ENCODE measurements at places on chromosomes 6 and 20.

- no peak for DNase-seq
Observed at GRCh38 chr6:22801831-22802230, 232.5 kb downstream of the HDGFL1 start.

DNA sequence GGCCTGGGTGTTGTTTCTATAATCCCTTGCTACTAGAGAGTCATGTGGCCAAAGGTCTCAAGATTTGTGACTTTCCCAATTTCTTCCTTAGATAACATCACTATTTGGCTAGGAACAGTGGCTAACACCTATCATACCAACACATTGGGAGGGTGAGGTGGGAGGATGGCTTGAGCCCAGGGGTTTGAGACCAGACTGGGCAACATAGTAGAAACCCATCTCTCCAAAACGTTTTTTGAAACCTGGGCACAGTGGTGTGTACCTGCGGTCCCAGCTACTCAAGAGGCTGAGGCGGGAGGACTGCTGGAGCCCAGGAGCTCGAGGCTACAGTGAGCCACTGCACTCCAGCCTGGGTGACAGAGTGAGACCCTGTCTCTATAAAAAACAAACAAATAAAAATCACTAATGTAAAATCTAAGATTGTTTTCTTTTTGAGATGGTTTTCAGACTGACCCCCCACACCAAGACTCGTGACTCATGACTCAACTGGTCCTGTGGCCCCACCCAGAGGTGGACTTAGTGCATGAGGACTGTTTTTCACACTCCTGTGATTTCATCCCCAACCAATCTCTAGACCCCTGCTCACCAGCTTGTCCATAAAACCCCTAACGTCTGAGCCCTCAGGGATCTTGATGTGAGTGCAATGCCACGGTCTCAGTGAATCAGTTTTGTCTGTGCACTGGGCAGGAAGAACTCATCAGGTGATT is 48.3 kb upstream of the KIF16B start:
- DNase-seq = no peak

DNA sequence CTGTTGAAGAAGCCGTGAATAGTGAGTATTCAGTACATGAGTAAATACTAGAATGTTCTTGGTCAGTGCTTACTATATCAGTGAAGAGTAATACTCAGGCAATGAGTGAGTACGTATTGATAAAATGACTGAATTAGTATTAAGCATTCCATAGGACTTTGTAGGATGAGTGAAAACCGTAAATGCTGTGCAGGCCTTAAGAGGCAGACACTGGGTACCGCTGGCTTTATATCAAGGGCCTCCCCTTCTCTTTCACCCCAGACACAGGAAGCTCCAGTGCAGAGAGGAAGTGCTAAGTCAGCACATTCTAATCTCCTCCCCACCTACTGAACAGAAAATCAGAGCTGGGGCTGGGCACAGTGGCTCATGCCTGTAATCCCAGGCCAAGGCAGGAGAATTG is 24.2 kb downstream of the POFUT1 start:
- peak; percentile 43 for DNase-seq

- DNase-seq = no peak
Observed at GRCh38 chr20:63662813-63663189, 4.7 kb downstream of the RTEL1 start.

DNA sequence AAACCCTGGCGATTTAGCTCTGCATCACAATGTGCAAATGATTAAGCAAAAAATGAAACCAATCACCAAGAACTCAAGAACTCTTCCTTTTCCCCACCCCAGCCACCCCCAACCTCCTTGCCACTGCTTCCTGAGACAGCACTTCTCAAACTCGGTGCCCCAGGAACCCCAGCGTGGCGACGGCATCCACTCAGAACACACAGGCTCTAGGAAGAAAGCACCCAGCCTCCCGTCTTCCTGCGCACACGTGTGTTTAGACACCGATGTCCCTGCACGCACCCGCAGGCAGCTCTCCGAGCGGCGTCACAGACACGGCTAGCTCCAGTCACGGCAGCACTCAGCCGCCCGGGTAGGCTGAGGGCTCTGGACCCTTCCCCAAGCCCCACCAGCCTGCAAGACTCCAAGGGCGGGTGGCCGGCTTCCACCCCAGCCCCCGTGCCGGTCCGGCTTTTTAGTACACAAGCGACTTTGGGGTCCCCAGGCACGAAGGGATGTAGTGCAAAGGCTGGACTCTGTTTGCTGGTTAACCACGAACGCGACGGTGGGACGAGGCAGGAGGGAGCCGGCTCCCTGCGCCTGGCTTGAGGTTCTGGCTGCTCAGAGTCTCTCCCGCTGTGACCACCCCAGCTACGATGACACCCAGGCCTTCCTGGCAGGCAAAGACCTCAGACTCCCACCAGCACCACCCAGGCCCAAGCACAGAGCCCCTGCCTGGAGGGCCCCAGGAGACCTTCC is 51.9 kb downstream of the KCNQ2 start:
- DNase-seq = no peak

- DNase-seq = no peak
Observed at GRCh38 chr6:109964949-109965348, 13.2 kb upstream of the GPR6 start.

- no peak for DNase-seq
Observed at GRCh38 chr20:58494923-58495622, 20.1 kb downstream of the APCDD1L start.

DNA sequence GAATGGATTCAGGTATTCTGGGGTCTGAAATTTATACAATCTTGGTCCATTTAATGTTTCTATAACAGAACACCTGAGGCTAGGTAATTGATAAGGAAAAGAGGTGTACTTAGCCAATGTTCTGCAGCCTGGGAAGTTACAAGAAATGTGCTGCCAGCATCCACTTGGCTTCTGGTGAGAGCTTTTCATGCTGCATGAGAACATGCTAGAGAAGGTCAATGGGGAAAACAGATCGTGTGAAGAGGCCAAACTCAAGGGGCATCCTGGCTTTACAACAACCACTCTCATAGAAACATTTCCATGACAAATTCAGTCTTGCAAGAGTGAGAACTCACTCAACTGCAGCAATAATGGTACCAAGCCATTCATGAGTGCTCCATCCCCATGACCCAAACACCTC is 16.8 kb downstream of the IL22RA2 start:
- no peak for DNase-seq

- DNase-seq = no peak
Observed at GRCh38 chr20:9349249-9349648, 165.1 kb upstream of the LAMP5 start.

DNA sequence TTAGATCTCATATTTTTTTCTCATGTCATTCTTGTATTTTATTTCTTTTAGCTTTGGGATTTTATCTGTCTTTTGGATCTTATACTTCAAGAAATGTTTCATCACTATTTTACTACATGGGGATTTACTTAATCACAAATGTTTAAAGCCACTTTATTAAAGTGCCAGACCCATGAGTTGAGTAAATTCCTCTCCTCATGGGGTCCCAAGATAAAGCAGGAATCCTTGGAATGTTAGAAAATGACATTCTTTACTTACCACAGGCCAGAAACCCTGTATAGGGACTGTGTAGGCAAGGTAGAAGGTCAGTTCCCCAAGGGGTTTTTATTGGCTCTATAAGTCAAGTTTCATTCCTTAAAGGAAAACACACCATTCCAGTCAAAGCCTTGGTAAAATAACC is 28.4 kb upstream of the OR2J2 start:
- no peak for DNase-seq

DNA sequence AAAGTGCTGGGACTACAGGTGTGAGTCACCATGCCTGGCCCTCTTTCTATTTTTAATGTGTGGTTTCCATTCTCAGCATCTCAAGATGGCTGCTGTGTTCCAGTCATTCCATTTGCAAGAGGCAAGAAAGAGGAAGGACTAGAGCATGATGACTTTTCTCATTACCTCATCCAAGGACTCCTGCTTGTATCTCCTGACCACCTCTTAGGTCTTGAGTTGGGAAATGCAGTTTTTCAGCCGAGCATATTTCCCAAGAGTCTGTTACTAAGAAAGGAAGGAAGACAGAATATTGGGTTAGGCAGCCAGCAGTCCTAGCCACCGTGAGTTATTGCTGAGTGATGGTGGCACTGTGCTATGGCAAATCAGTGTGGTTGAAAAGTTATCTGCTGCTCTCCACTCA is 108.4 kb upstream of the INSM1 start:
- no peak for DNase-seq

DNA sequence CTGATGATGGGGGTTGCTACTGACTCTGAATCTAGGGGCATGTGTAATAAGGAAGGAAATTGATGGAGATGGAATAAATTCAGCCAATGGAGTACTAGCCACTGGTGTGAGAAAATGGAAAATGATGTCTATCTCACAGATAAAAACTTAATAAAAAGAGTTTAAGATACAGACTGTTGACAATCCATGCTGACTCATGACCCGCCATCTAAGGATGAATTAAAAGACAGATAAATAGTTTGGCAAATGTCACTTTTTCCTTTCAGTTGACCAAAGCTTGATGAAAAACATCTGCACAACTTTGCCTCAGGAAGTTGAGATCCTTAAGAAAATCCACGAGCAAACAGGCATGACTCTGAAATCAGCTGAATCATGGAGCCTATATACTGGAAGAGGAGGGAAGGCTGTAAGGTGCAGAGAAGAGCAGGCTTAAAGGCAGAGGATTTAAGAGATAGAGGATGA is 82.6 kb upstream of the BMP5 start:
- DNase-seq = no peak

DNA sequence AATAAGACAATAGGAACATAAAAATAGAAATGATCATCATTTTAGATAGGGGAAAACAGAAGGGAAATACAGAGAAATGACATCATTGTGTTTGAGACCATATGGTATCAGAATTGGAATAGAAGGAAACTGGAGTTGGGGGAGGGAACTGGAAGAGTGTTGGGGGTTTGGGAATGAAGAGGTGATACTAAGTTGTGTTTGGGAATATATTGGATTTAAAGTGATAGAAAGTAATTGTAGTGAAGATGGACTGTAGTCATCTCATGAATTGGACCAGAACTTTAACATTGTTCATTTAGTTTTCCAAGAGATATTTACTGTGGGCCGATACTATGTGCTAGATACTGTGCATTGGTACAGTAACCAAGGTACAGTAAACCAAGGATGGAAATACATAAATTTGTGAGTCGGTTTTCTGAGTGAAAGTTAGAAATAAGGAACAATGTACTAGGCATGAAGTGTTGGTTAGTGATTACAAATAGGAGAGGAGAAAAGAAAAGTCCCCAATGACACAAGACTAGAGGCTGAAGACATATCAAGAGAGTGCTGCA is 32.3 kb downstream of the KCNQ5 start:
- no peak for DNase-seq

- DNase-seq = no peak
Observed at GRCh38 chr6:125844989-125845388, 54.2 kb downstream of the NCOA7 start.

DNA sequence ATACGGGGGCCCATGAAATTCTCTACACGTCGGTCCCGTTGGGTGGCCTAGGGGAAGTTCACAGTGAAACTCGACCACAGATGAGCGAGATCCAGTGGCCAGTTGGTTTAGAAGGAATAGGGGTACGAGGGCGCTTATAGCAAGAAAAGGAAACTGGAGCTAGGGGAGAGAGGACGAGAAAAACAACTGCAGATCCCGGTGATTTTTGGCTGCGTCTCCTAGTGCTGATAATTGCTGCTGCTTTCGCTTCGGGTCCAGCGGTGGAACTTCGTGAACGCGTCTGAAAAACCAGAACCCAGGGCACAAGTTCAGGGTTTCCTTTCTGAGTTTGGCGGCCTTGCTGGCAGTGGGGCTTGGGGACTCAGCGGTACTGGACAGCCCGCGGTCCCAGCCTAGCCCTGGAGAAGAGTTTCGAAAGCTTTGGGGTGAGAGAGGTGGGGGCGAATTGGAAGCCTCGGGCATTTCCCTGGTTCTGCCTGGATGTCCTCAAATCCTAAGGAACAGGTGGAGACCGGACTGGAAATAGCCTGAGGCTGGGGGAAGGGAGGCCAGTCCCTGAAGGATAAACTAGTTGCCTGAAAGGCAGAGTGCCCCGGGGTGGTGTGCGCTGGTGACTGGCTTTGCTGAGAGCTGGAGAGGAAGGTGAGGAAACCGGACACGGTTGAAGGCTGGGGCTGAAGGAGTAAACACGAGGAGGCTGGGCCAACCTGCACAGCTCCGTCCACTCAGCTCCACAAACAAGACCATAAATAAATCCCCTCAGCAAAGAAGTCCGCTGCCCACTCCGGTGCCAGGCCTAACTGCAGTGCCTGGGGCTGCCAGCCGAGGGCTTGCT is 793 bp downstream of the GMPR start:
- DNase-seq = peak; percentile 19

GRCh38 chr20:48180618-48181017 is 395.3 kb upstream of the SULF2 start:
- no peak for DNase-seq

GRCh38 chr6:21666201-21666691 is 72.7 kb downstream of the SOX4 start:
- no peak for DNase-seq

- DNase-seq = no peak
Observed at GRCh38 chr6:50720623-50721022, 7.3 kb downstream of the TFAP2D start.

DNA sequence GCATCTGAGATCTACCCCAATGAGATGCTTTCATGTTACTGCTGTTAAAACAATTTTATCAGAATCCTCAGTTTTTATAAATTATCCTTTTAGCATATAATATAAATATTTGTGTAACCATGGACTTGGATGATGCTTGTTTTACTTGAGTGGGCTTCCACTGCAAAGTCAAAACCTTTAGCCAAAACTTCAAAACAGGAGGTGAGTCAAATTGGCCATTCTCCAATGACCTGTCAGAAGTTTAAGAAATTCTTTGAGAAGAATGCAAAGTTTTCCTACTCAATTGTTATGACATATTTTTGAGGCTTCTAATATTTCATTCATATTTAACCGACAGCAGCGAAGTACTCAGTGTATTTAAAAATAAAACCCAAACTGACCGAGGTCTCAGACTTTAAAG is 507.9 kb downstream of the EYS start:
- DNase-seq = no peak

DNA sequence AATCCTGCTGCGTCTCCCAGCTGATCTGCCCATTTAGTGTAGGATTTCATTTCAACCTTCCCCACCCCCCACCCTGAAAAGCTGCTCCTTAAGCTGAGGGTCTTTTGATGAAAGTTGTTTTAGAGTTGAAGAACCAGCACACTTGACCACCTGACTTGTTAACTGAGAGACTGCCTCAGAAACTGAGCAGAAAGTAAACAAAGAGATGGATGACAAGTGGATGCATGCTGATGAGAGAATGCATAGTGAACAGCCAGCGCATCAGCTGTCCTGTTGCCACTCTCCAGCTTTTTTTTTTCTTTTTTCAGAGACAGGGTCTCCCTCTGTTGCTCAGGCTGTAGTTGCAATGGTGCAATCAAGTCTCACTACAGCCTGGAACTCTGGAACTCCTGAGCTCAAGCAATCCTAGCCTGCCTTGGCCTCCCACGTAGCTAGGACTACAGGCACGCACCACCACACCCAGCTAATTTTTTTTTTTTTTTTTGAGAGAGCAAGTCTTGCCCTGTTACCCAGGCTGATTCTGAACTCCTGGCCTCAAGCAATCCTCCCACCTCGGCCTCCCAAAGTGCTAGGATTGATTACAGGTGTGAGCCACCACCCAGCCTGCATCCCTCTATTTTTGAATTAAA is 9.5 kb downstream of the RPL10A start:
- DNase-seq = no peak

GRCh38 chr20:1664911-1665310 is 7.3 kb upstream of the SIRPG start:
- peak; percentile 68 for DNase-seq

- no peak for DNase-seq
Observed at GRCh38 chr6:161027385-161027784, 35.8 kb downstream of the MAP3K4 start.
